ENCODE measurements at places on chromosomes 3 and 15.
A peak's percentile ranks its signal among the peaks of the same experiment; 100 is the strongest.

DNA sequence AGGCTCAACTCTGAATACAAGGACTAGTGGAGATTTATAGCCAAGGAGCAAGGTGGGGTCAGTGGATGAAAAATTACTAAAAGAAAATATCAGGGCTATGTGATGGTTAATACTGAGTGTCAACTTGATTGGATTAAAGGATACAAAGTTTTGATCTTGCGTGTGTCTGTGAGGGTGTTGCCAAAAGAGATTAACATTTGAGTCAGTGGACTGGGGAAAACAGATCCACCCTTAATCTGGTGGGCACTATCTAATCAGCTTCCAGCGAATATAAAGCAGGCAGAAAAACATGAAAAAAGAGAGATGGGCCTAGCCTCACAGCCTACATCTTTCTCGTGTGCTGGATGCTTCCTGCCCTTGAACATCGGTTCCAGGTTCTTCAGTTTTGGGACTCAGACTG is 14.4 kb upstream of the SENP7 start:
- no peak for DNase-seq

- no peak for DNase-seq
Measured at GRCh38 chr3:178795349-178795748, 259.1 kb downstream of the KCNMB2 start.

DNA sequence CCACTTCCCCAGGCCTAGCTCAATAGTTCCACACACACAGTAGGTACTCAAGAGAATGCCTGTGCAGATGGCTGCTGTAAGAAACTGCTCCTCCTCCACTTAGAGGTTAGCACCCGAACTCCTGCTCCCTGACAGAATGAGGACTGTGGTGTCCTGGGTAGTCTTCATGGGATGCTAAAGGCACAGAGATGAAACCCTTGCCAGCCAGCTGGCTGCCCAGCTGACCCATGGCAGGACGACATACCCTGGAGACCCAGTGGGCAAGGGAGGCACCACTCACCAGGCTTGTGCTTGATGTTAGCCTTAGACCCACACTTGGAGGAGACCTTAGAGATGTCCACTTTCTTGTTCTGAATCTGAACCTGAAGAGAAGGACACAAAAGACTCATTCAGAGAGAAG is 54.2 kb downstream of the DHX30 start:
- no peak for DNase-seq

DNA sequence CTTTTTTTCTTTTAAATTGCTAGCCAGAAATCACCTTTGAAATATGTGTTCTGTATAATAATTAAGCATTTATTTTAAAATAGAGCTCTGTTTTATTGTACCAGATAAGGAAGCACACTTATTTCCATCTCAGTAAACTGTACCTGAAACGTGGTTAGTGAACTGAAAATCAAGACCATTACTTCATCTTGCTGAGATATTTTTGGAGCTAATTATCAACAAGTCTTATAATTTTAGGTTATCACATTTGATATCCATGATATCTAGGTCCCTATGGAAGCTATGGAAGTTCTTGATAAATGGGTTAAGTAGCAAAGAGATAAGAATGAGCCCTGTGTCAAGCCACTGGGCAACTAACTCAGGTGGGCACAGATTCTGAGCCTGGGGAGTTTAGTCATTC is 187.2 kb downstream of the NFKBIZ start:
- DNase-seq: no peak

- DNase-seq: no peak
Measured at GRCh38 chr15:41483115-41483514, 10.6 kb upstream of the ITPKA start.

- DNase-seq: no peak
Measured at GRCh38 chr3:90080988-90081387, 973.6 kb downstream of the EPHA3 start.

DNA sequence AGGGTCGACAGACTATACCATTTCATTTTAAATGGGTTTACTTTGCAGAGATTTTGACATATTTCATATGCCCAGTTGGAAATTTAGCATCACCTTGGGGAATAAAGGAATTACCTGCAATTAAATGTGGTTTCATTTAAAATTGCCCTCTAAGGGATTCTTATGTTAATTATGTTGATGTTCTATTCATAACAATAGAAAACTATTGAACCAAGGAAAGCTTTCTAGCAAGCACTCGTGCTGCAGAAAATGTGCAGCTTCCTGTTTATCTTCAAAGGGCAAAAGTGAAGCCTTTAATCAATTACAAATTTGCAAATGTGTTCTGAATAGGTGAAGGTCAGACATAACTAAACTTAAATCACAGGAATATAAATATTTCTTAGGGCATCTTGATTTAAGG is 352.1 kb downstream of the CHST2 start:
- no peak for DNase-seq

DNA sequence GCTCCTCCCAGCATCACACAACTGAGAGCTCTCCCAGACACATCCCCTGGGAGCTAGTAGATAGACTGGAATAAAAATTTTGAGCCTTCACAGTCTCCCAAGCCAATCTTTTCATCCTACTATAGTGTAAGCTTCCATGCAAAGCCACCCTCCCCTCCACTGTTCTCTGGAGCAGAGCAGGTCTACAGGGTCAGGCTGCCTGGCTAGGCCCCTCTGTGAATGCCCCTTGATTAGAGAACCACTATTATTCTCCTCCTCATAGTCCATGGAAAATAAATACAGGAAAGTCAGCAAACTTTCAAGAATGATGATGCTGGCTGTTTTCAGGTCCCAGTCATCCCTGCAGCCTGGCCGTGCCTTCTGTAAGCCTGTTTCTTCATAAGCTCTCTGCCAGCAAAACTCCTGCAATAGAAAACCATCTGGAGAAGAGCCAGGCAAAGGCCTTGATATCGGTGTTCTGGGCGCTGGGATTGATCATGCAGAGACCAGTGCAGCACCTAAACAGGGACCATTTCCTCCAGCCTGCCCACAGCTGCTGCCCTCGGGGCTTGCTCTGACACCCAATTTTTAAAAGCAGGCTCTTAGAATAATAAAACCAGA is 51.7 kb downstream of the CRYGS start:
- no peak for DNase-seq

GRCh38 chr3:52521488-52521824 is 12.2 kb downstream of the NT5DC2 start:
- no peak for DNase-seq

DNA sequence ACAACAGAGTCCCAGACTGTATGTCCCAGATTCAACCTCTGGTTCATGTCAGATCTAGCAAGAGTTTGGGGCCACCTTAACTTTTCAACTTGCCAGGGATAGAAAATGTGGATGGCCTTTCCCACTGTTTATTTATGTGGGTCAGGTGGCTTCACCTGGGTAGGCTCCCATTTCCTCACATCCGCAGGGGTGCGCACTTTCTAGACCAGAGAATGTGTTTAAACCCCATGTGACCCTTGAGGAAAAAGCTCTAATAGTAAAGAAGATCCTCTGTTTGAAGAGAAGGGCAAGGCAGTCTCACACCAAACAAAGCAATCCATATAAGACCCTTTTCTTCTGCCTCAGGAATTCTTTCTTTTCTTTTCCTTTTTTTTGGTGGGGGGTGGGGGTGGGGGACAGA is 167.2 kb upstream of the TSC22D2 start:
- DNase-seq: no peak

- DNase-seq: no peak
Measured at GRCh38 chr15:91050128-91050455, 27.7 kb upstream of the VPS33B start.

GRCh38 chr3:120451272-120451761 is 525 bp upstream of the FSTL1 start:
- no peak for DNase-seq

GRCh38 chr3:38978729-38979128 is 73.0 kb downstream of the SCN11A start:
- no peak for DNase-seq

GRCh38 chr3:129122412-129123011 is 908 bp upstream of the RAB43 start:
- DNase-seq: no peak

DNA sequence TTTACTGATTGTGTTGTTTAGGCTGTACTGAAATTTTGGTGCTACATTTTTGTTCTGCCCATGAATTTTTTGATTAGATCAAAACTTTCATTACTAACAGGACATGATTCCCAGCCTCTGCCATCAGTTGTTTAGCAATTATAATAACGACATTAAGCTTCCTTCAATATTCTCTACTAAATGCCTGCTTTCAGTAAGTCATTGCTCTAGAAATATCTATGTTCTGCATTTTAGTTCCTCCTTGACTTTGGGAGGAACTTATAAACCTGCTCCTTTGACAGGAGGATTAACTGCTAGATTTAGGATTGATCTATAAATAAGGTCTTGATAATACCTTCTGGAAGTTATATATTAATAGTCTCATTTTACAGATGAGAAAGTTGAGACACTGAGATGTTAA is 269.1 kb downstream of the RAP2B start:
- DNase-seq: no peak

GRCh38 chr15:57198654-57199291 is 177.5 kb upstream of the CGNL1 start:
- DNase-seq: no peak

- DNase-seq: no peak
Measured at GRCh38 chr3:153903430-153903829, 217.8 kb upstream of the ARHGEF26 start.

GRCh38 chr3:172651936-172652625 is 58.8 kb downstream of the NCEH1 start:
- no peak for DNase-seq

GRCh38 chr15:52862677-52863076 is 72.5 kb upstream of the ONECUT1 start:
- no peak for DNase-seq

- DNase-seq: no peak
Measured at GRCh38 chr3:76561494-76562236, 478.2 kb upstream of the ROBO2 start.

DNA sequence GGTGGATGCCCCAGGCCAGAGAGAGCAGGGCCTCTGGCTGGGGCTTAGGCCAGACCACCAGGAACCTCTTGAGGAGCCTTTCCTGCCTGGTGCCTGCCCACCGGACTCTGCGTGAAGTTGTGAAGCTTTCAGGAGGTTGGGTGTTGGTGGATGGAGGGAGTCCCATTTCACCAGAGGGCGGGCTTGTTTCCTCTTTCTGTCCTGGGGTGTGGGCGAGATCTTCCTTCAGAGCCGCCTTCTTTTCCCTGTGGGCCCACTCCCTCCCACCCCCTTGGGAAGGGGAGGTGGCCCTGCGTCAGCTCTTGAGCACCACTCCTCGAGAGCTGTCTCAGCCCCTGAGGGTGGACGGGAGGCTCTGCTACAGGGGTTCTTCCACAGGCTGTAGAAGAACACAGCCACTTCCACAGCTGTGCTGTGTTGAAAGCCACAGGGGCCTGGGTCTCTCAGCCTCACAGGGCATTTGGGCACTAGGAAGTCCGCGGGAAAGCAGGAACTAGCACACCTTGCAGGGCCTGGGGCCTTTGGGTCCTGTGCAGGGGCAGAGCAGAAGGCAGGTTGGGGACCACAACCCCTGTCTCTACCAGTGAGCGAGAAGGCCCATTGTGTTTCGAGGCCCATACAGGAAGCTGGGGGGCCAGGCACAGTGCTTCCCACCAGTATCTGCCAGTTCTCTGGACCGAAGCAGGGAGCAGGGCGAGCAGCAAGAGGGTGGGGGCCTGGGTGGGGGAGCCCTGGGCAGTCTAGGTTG is 2.1 kb downstream of the AMIGO3 start:
- no peak for DNase-seq

- DNase-seq: no peak
Measured at GRCh38 chr3:141243271-141243707, 11.7 kb downstream of the PXYLP1 start.

DNA sequence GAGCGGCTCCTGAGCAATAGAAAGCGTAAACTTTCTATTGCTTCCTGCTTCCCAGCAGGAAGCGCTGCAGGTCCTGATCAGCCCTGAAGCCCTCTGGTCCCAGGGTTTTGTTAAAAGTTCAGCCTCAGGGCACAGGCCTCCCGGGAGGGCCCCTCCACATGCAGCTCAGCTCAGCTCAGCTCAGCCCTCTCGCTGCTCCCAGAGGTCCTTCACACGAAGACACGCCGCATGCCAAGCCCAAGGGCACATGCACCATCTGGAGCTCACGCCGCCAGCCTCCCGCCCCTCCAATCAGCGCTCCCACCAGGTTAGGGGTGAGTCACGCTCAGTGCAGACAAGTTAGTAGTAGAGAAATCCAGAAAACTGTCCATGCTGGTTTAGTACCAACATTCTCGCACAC is 12.7 kb downstream of the TKT start:
- peak; percentile 38 for DNase-seq
